ENCODE measurements at places on chromosomes 7 and 10. TPM values are rescaled to one million over a fixed set of nuclear protein-coding genes. Genes with fewer than 3 reads are reported as not detected.

The LRRC4 gene
- total RNA-seq = 0.03 TPM

The PRRT4 gene
- 0.13 TPM for total RNA-seq

The LLCFC1 gene
- total RNA-seq = not detected

The ERVW-1 gene
- total RNA-seq = not detected

The XRCC2 gene
- total RNA-seq = 1.2 TPM

The SFMBT2 gene
- total RNA-seq = 0.86 TPM

The ARL5B gene
- total RNA-seq = 14.6 TPM

The SPOCK2 gene
- 0.69 TPM for total RNA-seq

The IL15RA gene
- 5.0 TPM for total RNA-seq

The TRAPPC14 gene
- 4.8 TPM for total RNA-seq

The PNLIPRP1 gene
- not detected for total RNA-seq

The GGCT gene
- 17.7 TPM for total RNA-seq

Measured in smooth muscle cell of the pulmonary artery (primary cell).